ENCODE measurements at places on chromosomes 13 and 19.

GRCh38 chr13:35917252-35917941 lies 213.8 kb downstream of the DCLK1 start:
- peak; percentile 75 for DNase-seq

DNA sequence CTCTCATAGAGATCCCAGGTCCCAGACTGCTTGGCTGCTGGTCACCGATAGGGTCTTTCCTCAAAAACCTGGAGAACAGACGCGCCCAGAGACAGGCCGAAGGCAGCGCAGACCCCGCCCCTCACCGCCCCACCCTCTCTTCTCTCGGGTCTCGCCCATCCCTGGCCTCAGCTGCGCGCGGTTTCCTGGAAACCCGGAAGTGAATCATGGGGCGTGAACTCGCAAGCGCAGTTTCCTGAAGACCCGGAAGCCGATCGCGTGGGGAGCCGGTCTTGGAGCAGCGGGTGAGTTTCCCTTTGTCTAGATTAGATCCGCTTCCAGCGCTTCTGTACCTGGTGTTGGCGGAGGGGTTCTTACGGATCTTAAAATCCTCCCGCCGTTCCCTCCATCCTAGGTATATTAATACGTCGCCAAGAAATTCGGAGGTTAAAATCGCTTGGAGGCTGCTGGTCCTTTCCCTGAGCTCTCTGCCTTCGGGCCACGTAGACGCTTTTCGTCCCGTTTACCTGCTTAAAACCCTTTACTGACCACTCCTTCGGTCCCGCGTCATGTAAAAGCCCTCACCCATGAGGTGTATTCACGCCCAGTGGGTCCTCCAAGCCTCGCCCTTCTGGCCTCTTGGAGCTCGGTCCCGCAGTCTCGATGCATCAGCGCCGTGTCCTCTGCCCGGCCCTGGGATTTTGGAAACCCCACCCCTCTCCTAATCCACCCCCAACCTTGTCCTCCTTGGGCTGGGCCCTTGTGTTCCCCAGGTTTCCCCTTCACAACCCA lies at the start of gene ZNF578:
ZNF578 (plus strand) TSS at position 230 of the 771 bp plus-strand sequence. CDS start 48,293 bp downstream, outside the sequence.
- peak; percentile 92 for DNase-seq

DNA sequence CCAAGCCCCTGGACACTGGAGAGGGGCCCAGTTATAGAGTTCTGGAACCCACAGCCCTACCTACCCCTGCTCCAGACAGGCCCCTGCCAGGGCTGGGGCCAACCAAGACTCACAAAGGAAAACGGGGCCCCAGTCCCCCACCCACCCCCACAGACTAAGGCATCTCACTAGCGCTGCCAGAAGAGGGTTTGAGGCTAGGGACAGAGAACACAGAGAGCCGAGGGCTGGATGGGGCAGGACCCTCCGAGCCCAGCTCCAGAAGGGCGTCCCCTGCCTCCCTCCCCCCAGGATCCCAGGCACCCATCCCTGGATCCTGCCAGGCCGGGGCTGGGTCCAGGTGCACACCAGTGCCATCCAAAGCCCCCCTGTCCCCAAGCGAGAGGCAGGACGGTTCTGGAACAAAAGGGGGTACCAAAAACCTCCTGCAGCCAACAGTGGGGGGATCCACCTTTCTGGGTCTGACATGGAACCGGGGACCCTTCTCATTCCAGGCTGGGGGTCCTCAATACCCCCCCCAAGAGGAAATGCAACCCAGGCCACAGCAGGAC lies 4.4 kb upstream of the REXO1 start:
- DNase-seq, result no peak

DNA sequence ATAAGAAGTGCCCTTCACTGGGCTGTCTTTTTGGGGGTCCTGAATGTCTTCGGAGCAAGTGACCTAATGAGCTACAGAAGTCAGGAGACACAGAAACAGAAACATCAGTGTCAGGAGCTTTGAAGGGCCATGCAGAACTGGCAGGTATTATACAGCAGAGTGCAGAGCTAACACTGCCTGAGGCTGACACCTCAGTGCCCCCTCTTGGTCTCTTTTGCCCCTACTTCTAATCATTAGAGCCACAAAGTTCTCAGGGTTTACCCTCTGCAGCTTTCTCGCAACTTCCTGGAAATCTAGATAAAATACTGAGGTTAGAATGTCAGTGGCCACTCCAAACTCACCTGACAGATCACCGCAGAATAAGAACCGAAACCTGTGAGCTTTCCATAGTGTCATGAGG lies 172.7 kb downstream of the B3GLCT start:
- no peak for DNase-seq

GRCh38 chr13:97068151-97068550 lies 73.9 kb upstream of the OXGR1 start:
- DNase-seq, result no peak

- DNase-seq, result peak; percentile 1
Observed at GRCh38 chr13:47549219-47549752, 451.8 kb downstream of the SUCLA2 start.

DNA sequence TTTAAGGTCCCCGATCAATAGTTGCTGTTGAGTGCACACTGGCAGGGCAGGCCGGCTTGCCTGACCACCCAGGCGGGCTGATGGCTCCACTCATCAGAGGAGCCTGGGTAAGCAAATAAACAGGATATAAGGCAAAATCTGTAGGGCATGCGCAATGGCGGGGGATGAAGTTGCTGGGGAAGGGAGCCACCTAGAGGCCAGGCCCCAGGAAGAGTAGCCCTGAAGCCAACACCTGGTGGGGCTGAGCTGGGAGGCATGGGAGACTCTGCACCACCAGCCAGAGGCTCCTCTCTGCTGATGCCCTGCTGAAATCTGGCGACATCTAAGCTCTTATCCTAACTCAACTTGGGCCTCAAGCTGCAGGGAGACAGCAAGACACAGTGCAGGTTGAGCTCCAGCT lies 324.3 kb downstream of the ZNF536 start:
- DNase-seq, result no peak

DNA sequence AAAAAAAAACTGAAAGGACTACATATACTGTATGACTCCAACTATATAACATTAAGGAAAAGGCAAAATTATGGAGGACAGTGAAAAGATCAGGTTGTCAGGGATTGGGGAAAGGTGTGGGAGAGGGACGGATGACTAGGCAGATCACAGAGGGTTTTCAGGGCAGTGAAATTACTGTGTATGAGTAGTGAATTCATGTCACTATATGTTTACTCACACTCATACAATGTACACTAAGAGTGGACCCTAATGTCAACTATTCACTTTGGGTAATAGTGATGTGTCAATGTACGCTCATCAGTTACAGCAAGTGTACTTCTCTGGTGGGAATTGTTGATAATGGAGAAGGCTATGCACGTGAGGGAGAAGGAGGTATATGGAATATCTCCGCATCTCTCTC lies 144.3 kb downstream of the ITGBL1 start:
- DNase-seq, result no peak

GRCh38 chr13:23558675-23559536 lies 11.3 kb upstream of the TNFRSF19 start:
- DNase-seq, result peak; percentile 81

GRCh38 chr19:2426611-2427428 lies 566 bp downstream of the TIMM13 start:
- DNase-seq, result peak; percentile 57

GRCh38 chr19:43532571-43532961 lies 422 bp upstream of the ZNF575 start:
- DNase-seq, result no peak

GRCh38 chr13:46593398-46593797 lies 40.4 kb downstream of the LRCH1 start:
- DNase-seq, result no peak

GRCh38 chr19:55626350-55626749 lies 2.0 kb upstream of the ZNF784 start:
- no peak for DNase-seq

- no peak for DNase-seq
Observed at GRCh38 chr19:33300894-33301143, 1.5 kb downstream of the CEBPA start.

- DNase-seq, result peak; percentile 59
Observed at GRCh38 chr19:49165111-49165750, 7.6 kb downstream of the TRPM4 start.

DNA sequence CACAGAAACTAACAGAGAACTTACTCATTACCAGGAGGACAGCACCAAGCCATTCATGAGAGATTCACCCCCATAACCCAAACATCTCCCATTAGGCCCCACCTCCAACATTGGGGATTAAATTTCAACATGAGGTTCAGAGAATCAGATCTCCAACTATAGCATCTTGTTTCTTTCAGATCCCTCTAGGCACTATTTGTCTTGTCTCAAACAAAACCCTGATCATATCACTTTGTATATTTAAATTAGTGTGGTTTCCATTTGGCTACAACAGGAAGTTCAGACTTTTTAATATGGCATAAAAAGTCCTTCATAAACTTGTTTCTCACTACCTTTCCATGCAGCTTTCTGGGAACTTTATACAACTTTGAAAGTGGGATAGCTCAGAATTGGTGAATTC lies 699.0 kb upstream of the MIR17HG start:
- DNase-seq, result no peak

DNA sequence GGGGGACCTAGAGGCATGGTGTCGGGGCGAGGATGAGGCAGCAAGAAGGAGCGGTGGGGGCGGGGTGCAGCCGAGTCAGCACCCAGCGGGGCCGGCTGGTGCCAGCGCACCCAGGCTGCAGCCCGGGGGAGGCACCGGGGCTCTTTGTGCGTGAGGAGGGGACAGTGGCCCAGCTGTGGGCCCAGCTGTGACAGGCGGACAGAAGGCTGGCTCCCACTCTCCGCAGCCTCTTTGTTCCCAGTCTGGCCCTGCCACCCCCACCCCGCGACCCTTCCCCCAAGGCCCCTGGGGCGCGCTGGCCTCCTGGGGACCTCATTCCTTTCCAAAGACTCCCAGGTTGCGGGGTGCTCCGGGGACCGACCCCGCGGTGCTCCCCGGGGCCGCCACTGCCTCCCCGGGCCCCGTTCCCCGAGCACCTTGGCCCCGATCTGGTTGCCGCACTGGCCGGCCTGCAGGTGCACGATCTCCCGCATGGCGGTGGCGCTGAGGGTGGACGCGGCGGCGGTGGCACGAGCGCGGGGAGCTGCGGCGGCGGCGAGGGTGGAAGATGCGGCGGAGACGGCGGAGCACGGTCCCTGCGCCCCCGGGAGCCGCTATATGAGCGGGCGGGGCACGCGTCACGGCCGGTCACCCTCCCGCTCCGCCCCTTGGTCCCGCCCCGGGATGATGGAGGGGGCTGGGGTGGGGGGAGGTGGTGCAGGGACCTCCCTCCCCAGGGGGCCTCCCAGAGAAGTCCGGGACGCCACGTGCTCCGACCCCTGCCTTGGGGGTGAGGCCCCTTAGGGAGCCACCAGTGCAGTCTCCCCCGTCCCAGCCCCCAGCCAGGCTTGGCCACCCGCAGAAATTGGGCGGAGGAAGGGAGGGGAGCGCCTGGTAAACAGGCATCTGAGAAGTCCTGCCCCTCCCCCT lies at the start of gene TUBB4A:
TUBB4A (minus strand) TSS at position 570 of the 909 bp plus-strand sequence; CDS start at position 473, 97 bp downstream.
- no peak for DNase-seq
